ENCODE measurements at places on chromosomes 3 and 15.

DNA sequence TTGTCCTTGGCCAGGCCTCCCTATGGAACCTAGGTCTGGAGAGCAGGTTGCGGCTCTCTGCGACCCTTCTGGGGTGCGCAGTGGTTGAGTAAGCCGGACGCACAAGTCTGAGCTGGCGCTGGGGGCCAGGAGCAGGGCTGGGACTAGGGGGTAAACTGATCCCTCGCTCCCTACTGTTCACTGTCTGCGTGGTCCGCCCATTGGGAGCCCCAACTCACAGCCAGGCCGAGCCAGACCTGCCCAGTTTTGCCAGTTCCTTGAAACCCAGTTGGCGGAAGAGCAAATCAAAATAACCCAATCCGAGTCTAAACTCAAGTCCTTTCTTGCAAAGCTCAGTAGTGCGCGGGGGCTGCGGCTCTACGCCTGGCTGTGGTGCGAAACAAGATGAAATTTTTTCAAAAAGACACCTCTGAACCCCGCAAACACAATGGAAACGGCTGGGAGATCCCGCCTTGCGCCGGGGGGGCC, 17.5 kb downstream of the RGMA start:
- DNase-seq: no peak

- DNase-seq: no peak
Measured at GRCh38 chr3:197606468-197606867, 50.7 kb upstream of the BDH1 start.

DNA sequence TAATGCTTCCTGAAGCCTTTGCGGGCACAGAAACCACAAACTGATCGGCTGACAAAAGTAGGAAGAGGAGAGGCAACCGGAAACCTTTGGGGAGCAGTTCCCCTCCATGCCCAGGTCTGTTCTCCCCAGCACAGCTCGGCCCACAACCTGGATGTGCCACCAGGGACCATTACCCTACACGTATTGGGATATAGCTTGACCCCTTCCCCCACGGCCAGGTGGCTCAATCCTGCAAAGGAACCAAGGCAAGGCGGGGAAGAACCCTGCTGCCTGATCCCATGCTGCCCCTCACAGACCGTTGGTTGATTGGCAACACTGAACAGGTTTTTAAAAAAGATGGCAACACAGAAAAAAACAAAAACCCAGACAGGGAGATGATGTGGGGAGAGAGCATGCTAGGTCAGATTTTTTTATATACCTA, 19.7 kb upstream of the TCAIM start:
- DNase-seq: no peak

DNA sequence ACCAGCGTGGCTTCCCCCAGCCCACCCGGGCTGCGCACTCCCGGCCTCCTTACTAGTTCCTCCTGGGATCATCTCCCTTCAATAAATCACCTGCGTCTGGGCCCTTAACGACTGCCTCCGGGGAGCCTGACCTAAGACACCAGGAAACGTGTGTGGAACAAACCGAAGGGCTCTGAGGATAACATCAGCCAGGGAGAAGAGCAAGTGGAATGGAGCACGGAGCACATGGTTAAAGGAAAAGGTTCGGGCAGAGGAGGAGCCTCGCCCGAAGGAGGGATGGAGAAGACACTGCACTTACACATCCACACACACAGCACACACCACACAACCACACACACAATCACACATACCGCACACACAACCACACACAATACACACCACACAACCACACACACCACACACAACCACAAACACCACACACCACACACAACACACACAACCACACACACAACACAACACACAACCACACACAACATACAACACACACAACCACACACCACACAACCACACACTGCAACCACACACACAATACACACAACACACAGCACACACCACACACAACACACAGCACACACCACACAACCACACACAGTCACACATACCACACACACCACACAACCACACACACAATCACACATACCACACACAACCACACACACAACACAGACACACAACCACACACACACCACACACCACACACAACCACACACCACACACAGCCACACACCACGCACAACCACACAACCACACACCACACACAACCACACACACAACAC, 24.7 kb downstream of the CPN2 start:
- no peak for DNase-seq

DNA sequence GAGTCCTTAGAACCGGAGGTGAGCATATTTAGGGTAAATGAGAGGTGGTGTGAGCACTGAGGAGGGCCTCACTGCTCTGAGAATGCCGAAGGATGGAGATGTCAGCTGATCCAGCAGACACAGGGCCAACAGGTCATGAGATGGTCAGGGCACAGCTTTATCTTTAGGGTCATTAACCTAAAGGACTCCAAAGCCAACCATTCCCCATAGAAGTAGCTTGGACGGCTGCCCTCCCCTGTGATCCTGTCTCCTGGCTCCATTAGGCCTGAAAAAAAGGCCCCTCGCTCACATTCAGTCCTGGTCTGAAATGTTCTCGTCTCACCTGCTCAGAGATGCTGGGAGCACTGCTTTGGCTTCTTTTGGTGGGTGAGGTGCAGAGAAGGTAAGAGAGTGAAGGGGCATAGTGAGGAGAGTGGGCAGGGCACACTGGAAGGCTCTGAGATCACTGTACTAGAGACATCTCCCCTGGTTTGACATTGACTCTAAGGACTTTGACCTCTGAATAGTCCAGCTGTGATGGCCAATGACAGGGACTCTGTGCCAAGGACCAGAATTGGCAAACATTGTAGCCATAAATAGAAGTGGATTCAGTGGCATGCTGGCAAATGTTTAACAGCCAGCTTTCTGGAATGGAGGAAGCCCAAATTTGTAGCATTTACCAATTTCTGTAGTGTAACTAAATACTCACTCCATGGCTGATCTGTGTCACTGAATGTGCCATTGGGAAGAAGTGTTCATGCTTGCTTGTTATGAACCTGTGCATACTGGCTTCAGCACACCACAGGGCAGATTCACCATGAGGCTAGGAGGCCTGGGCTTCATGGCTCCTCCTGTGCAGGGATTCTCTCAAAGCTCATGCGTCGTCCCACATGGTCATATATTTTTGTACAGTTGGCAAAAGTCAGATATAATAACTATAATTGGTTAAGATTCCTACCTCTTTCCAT, 76.2 kb upstream of the MRPS22 start:
- no peak for DNase-seq

Data from T-helper 17 cell (primary cell).